ENCODE measurements at places on chromosomes 6 and 20.

DNA sequence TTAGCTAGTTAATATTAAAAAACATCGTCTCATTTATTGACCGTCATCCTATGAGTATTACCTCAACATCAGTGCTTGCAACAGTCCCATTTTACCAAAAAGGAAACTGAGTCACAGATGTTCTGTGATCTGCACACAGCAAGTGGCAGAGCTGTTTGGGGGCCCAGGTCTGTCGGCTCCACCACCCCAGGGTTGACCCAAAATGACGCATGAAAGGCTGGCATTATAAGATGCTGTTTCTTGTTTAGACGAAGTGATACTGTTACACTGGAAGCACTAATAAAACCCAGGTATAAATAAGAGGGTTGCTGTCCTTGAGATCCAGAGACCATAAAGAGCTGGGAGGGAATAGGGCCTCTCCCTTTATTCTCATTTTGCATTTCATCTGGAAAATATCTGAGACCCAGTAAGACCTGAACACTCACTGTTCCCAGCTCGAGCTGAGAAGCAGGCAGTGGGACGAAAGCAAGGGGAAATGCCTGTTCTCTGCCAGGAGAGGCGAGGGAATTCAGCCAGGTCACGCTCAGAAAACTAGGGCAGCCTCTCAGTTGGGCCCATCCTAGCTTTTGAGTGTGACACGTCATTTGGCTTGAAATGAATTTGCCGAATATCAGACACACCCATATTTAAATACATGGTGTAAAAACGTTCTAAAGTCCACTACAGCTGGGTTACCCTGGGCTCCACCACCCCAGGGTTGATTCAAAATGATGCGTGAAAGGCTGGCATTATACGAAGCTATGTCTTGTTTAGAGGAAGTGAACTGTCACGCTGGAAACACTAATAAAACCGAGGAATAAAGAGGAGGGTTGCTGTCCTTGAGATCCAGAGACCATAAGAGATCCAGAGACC lies 1.4 kb upstream of the MICAL1 start:
- no peak for DNase-seq

DNA sequence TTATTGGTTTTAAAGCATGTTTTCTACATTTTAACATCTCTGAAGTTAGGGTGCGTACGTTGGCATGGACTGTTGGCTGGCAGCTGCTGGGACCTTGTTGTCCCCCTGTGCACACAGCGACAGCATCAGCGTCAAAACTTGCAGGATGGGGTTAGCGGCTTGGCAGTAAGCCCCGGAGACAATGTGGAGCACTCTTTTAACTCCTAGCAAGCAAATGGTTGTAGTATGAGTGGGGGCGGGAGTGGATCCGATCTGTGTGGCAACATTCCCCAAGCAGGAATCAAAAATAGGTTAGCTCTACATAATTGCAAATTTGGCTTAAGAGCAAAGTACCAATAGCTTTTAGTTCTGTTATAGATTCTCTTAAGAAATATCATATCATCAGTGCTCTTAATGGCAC lies 70.1 kb downstream of the NRN1 start:
- no peak for DNase-seq

DNA sequence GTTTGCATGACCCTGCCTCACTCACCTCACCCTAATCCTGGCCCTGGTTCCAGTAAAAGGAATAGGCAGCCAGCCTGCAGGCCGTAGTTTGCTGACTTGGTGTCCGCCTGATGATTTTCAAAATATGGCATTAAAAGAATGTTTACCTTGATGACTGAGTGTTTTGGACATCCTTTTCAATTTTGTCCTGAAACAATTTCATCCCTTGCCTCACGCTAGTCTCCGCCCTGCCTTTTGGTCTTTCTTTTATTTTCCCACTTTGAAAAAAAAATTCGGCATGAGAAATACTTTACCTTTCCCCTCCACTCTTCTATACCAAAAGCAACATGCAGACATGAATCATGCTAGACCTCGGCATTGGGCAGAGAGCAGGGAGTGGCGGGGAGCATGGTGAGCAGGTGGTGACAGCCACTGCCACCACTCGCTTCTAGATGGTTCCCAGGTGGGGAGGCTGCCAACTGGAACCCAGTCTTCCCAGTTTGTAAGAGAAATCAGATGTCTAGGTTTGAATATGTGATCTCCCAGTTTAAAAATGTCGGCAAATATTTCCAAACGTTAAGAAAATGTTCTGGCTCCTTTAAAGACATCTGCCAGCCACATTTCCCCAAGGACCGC lies 9.4 kb downstream of the CD40 start:
- DNase-seq: no peak

GRCh38 chr6:150435832-150436231 lies 67.0 kb downstream of the IYD start:
- no peak for DNase-seq

GRCh38 chr6:72669324-72669723 lies 47.5 kb downstream of the KCNQ5 start:
- DNase-seq: no peak

- DNase-seq: no peak
These were observed 281.5 kb upstream of the QKI start for GRCh38 chr6:163133017-163133416.

DNA sequence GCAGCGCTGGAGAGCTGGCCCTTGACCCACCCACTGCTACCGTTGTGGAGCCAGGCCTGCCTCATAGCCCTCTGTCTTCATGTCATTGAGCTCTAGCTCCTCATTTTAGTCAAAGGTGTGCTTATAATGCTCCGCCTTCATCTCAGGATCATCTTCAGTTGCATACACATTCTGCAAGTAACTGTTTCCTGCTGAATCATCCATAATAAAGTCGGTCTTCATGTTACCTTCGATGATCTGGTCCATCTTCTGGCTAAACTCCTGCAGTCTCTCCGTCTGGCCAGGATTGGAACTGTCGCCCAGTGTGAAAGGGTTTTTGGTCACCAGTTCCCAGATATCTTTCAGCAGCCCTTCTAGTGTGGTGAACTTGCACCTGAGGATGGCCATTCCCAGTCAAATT lies 62.6 kb upstream of the ARMC2 start:
- no peak for DNase-seq

DNA sequence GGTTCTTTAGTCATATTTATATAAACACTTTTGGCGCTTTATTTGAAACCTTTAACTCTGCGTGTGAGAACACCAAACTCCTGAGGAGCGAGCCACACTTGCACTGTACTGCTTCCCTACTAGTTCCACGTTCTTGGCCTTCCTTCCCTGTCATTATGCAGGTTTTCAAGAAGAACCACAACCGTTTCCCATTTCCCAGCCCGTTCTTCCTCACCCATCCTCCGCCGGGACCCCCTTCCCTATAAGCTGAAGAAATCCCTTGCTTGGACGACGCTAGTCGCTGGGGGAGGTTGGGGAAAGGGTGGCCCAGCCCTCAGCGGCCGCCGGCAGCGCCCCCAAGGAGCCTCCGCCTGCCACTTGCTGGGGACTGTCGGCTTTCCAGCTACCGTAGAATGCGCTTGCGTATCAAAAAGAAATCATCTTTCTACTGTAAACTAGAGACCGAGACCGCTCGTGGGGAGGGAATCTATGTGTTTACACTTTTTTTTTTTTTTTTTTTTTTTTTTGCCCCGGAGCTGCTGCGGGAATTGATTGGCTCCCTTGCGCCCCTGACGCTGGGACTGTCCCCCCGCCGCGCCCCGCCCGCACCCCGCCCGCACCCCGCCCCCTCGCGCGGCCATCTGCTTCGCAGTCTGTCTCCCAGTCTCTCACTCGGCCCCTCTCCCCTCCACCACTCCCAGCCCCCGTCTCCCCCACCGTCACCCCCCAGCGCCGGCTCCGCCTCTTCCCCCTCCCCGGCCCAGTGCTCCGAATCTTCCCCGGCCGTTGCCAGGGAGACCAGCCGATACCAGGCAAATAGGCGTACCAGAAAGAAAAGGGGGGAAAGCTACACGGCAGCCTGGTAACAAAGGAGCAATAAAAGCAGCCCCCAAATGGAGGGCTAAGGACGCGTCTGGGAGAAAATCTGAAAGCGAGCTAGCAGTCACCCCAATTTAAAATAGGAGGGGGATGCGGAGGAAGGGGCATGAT lies 2.3 kb upstream of the MARCKS start:
- peak; percentile 85 for DNase-seq

GRCh38 chr6:143810745-143811144 lies 32.4 kb upstream of the LTV1 start:
- DNase-seq: no peak

DNA sequence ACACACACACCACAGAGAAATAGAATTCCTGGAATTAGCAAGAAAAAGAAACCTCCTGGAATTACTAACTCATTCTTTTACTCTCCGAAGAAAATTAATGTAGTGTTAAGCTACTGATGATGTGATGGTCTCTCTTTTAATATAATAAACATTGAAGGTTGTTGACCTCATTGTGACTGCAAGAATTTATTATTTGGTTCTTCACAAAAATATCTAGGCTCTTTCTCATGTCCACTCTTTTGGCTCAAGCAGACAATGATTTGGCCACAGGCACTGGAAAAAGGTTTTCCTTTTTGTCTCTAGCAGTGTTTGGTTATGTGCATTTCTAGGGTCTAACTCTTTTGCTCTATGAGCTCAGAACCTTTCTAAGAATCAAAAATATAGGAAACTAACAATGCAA lies 811.9 kb downstream of the TENT5A start:
- DNase-seq: no peak

Data from CD4-positive, alpha-beta T cell treated with Interleukin-1 beta for 1 hour (primary cell).